ENCODE measurements at places on chromosomes 7 and 10.

- no peak for DNase-seq
Observed at GRCh38 chr10:119095640-119096039, 8.3 kb upstream of the DENND10 start.

DNA sequence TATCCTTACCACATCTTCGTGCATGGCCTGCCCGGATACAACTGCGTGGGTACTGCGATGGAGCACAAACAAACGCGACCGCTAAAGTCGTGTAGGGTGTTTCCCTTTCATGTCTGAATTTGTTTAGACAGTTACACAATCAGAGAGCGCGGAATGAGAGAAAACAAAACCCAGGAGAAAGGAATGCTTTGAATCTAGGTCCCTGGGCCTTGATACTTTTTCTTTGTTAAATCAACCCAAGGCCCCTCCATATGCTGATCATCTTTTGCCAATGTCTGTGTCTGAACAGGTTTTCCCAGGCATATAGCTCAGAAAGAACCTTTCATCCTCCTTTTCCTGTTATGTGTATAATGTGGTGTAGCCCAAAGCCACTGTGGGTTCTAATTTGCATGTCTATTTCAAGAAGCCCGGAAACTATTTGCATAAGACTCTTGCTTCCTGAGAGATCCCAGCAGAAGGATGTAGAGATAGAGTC lies 145.8 kb downstream of the FRMD4A start:
- no peak for DNase-seq

GRCh38 chr10:86350897-86351296 lies 15.7 kb downstream of the GRID1 start:
- no peak for DNase-seq

DNA sequence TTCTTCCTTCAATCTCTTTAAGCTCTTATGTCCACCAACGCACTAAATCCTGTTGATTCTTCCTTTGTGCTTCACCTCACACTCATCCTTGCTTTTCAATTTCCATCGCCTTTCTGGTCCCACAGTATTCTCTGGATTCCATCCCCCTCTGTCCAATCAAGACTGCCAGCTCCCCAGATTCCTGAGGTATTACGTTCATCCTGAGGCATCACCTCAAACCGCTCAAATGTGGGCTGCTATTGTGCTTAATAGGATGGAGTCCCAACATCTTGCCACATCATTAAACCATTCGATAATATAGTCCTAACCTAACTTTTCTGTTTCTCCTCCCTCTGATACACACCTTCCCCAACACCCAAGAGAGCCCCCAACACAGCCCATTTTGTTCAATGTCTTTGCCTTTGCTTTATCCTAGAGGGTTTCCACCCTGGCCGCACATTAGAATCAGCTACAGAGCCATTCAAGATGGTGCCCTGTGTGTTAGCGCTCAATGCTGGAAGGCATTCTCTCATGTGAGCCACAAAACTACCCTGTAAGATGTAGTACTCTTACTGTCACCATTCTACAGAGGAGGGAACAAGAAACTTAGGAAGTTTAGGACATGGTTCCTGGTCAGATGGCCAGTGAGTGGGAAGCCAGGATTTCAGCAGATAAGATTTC lies 79.5 kb upstream of the LEP start:
- no peak for DNase-seq

DNA sequence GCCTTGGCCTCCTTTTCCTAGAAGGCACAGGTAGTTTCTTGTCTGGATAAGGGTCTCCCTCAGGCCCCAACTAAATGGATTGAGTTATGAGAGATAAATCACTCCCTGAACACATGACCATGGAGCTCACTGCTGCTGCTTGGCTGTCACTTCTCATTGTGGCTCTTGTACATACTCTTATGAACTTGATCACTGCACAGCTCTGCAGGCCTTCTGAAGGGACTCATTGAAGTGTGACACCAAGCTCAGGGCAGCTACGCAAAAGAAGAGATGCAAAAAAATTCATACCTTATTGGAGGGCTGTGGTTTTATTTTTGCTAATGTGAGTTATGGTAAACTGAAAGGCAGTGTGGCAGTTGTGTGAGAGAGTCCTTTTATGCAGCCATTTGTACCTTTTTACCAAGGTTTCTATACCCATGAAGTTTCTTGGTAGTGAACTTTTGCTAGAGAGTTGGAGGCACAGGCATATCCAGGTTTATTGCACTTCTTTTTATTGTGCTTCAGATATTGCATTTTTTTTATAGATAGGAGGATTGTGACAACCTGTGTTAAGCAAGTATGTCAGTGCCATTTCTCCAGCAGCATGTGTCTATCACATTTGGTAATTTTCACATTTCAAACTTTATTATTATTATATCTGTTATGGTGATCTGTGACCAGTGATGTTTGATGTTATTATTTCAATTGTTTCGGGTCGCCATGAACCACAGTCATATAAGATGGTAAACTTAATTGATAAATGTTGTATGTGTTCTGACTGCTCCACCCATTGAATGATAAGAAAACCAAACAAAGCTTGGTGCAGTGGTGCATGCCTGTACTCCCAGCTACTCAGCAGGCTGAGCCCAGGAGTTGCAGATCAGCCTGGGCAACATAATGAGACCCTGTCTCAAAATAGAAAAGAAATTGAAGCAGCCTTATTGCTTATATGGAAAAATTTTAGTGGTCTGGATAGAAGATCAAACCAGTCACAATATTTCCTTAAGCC lies 100.6 kb downstream of the LRRC4 start:
- DNase-seq: no peak

DNA sequence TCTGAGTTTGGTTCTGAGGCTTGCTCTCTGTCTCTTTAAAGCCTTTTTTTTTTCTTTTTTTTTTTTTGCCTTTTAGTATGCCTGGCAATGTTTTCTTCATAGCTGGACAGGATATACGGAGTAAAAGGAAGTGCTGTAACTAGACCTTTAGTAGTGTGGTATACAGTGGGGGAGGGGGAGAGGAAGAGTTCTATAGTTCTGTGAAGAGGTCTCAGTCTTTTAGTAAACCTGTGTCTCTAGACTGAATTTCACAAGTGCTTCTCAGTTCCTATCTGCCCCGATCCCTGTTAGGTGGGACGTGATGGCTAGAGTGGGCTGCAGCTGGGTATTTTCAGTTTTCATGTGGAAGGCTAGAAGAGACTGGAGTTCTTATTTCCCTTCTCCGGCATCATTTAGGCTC lies 3.1 kb upstream of the ABCC2 start:
- no peak for DNase-seq

- peak; percentile 66 for DNase-seq
Observed at GRCh38 chr10:73931767-73932619, 21.1 kb downstream of the PLAU start.

DNA sequence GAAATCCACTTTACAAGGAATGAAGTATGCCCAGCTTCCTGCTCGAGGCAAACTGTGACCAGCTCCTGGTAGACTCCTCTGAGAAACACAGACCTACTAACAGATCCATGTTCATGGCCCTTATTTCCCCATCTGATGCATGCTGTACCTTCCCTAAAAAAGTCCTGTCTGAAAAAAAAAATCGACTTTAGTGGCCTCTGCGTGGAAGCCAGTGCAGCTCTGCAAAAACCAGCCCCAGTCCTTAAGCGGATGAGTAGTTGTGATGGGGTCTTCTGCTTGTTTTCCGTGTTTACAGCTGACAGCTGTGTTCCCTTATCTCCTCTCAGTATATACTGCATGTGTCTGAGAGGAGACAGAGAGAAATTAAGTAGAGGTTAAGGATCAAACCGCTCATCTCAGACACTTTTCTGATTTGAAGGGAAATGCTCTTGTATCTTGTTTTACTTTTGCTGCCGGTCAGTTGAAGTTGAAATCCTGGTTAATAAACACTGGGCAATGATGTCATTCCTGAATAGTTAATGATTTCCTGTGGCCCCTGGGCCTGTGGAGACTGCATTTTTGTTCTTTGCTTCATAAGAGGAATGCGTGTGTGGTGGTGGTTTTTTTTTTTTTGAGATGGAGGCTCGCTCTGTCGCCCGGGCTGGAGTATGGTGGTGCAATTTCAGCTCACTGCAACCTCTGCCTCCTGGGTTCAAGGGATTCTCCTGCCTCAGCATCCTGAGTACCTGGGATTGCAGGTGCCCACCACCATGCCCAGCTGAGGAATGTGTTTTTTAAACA lies 67.6 kb downstream of the DOCK1 start:
- DNase-seq: no peak

DNA sequence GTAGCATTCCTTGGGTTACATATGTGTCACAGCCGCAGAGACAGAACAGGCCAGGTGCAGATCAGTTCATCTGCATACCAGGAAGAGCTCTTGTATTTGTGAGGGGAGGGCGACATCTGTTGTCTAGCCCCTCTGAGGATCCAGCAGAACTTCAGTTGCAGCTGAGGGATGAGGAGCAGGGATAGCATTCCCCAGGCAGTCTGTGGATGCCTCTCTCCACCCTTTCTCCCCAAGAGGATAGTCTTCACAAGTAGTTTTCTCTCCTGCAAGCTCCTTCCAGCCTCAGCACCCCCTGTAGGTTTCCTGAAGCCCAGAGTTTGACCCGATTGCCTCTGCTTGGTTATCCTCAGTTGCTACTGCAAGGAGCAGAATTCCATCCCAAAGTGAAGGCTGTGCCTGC lies 2.6 kb downstream of the SCD start:
- DNase-seq: no peak

GRCh38 chr10:70367195-70367796 lies 15.1 kb downstream of the LRRC20 start:
- DNase-seq: no peak

DNA sequence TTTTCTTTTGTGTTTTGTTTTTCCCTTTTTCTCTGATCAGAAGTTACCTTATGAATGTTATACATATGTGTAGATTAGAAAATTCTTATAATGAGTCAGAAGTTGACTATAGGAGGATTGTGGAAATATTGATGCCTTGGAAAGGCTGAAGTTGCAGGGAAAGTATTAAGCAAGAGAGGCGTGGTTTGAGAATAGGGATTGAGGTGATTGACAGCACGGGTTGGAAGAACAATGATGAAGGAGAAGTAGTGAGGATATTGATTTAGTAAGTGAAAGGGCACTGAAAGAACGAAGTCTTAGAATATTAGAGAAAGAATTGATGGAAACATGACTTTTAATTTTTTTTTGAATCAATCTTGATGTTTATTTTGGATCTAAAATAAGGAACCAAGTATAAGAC lies 176.0 kb downstream of the EXOC4 start:
- no peak for DNase-seq

- DNase-seq: no peak
Observed at GRCh38 chr10:43403911-43404703, 4.9 kb downstream of the HNRNPF start.

GRCh38 chr7:139647814-139648390 lies 124.4 kb downstream of the CLEC2L start:
- no peak for DNase-seq

- DNase-seq: no peak
Observed at GRCh38 chr7:100556541-100556940, 17.2 kb downstream of the SAP25 start.

DNA sequence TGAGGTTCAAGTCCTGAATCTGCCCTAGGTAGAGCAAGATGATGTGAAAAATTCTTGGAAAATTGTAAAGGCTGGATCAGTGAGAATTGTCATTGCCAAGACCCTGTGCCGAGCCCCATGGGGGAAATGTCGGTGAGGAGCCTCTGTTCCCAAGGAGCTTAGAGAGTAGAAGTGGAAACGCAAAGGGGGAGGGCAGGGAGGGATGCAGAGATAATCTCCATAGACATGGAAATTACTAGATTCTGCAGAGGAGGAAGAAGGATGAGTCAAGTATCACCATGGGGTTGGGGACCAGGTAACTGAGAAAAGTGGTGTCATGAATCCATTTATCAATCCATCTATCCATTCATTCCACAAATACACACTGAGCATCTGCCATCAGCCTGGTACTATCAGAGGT lies 26.0 kb downstream of the DUSP5 start:
- DNase-seq: no peak

GRCh38 chr10:77576444-77577032 lies 61.1 kb downstream of the KCNMA1 start:
- no peak for DNase-seq

GRCh38 chr10:60952846-60953220 lies 8.8 kb upstream of the RHOBTB1 start:
- DNase-seq: no peak

GRCh38 chr10:103281753-103282152 lies 4.8 kb downstream of the INA start:
- DNase-seq: no peak

DNA sequence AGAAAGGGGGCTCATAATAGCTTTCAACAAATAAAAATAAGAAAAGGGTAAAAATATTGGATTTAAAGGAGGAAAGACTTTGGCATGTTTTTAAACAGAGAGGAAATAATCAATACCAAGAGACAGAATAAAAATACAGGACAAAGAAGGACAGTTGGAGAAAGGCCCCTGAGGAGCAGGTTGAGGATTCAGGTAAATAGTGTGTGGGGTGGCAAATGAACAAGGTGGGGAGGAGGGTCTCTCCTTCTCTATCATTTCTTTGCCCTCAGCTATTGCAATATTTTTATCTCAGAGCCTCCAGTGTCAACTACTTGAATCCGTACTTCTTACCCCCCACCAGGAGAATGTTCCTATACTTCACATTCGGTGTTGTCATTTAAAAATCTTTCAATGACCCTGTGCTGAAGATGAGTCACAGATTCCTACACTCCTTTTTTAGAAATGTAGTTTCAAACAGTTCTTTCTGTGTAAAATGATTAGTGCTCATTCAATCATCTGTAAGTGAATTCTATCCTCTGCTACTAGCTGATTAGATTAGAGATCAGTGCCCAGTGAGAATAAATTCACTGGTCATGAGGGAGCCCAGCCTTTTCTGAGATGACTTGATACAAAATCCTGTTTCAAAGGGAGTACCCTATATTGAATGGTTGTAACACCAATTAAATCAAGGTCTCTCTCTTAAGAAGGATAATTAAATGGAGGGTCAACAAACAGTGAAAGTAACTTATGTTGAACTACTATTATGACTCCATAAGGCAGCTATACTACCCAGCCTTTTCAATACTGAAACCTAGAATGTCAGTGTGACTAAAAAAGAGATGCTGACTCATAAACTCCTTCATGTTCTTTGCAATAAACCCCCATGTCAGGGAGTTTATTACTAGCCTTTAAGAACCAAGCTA lies 50.4 kb upstream of the WNT16 start:
- DNase-seq: no peak

- DNase-seq: no peak
Observed at GRCh38 chr10:11655836-11656235, 44.4 kb upstream of the USP6NL start.

DNA sequence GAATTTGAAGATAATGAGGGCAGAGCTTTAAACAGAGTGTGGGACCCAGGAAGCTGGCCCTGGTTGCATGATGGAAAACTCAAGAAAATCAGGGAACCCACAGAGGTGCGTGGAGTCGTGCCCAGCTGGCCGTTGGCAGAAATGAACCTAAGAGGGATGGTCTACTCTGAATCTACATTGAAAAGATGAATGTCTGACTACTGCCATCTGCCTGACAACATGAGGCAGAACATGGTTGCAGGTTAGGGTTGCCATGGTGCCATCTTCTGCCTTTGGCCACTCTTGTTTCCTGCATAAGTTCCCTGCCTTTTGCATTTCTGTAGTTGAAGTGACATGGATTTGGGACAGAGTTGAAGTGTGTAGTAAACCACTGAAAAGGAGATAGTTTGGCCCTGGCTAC lies 138.5 kb upstream of the COBL start:
- no peak for DNase-seq
